ENCODE measurements at places on chromosomes 4 and X.

DNA sequence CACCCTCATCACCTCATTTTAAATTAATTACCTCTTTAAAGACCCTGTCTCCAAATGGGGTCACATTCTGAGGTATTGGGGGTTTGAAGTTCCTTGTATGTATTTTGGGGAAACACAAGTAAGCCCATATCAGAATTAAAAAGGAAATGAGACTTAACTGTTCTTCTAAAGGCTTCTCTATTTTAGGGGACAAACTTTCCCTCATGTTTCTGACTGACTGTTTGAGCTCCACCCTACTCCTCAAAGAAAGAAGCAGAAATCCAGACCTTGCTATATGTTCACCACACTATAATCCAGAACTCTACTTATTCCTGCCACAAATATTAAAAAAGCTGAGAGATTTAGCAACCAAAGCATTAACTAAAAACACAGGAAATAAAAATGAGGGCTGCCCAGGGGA lies 258.8 kb downstream of the ARHGAP24 start:
- DNase-seq = no peak

- DNase-seq = no peak
Observed at GRCh38 chr4:71260544-71260943, 78.3 kb upstream of the SLC4A4 start.

DNA sequence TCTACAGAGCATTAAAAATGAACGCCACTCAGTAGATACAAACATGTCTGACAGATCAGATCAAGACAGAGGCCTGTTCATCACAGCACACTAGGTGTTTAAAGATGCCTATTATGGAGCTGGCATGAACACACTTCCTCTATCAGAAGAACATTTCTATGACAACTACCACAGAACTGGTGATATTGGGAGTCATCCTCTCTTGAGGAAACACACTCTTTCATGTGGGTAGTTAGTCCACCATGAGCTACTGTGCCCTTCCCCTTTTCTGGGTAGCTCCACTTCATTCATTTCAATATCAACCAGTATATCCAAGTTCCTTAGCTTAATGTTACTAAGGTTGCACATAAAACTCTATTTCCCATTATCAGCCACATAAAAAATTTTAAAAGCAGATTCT lies 46.7 kb downstream of the MAOB start:
- no peak for DNase-seq

DNA sequence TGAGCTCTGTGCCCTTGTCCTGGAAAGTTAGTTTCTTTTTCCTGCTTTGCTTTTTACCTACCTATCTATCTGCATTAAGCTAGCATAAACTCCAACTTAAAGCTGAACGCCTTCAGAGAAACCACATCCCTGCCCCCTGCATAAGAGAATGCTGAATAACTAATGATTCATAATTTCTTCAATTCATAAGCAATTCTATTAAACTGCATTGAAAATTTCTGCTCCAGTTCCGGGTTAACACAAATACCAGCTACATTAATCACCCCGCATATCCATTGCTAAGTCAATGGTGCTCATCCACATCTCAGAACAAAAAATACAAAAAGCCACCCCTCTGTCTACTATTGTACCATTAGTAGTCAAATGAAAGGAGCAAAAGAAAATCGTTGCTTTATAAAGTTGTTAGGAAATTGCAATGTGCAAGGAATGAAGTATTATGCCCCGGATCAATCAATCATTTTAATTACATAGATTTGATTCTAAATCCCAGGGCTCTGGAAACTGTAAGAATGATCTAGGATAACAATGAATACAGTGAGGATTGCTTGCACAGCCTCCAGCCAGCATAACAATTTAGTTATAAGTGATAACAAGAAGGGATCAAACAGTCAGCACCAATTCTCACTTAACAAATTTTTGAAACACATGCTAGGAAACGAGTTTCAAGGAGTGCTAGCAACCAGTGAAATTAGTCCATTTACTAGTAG lies 106.8 kb downstream of the ELOVL6 start:
- no peak for DNase-seq

DNA sequence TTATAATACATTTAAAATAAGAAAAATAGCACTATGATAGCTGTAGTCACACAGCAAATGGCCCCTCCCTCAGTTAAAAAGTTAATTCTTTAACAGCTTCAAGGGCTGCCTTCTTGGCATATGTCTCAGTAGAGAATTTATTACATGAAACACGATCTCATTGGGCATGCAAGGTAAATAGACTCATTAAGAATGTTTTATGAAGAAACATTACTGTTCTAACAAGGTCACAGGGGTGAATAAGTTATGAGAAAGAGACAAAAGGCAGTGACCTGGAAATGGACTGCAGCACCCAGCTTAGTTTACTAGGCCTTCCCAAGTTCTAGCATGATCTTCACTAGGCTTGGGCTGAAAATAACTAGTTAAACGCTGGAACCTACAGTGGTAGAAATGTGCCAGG lies 277.7 kb downstream of the NR3C2 start:
- no peak for DNase-seq

DNA sequence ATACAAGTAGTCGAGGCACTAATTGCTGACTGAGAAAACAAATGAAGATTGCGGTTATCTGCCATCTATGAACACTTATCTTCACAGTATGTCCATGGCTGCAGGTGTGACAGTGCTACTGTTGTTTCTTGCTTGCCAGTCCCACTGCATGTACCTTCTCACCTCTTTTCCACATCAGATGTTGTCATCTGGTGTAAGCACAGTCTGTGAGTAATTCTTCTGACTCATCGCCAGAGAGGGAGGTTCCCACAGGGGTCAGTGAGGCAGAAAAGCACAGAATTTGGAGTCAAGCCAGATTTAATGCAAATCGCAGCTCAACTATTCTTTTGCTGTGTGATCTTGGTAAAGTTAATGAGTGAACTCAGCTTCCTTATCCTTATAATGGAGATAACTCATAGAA lies 144.4 kb downstream of the GLRA2 start:
- no peak for DNase-seq

DNA sequence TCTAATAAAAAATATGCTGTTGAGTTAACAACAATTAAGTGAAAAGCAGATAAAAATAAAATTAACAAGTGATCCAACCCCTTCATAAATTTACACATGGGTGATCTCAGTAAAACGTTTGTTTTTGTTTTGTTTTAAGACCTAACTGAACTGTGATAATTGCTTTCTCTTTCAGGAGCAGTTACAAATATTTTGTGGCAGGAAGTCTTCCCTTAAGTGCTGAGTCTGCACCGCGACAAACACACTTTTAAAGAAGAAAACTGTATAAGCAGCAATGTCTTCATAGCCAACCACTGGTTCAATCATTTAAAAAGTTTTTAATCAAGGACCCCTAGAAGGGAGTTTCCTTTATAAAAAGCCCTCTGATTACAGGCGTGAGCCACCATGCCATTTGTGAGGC lies 53.7 kb upstream of the NFKB1 start:
- no peak for DNase-seq

DNA sequence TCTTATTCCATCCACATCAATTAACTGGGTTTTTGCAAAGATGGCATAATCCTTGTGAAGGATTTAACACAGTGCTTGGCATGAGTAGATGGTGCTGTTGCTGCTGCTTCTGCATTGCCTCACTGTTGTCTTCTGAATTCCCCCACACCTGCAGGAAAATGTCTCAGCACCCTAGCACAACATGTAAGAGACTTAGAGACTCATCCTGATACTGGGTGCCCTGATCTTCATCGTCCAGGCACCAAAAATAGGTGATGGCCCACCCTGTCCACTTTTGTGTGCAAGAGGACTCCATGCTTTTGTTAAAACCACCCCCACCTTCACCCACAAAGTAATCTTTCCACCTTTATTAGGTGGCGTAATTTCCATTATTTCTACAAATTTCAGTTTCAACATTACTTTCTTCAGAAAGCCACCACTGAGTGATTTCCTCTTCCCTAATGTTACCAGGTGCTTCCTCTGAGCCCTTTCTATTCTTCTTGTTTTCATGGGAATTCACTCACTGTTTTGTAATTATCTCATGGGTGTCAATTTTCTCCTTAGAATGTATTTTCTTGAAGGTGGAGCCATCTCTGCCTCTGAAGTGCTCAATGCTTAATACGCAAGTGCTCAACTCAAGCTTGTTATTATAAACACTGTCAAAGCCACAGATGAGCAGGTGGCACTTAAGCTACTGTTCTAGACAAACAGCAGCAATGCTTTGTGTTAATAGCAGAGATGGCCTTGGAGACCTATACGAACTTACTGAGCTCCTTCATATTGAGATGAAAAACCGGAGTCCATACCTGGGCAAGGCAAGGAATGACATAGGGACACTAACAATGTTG lies 89.5 kb downstream of the HS3ST1 start:
- no peak for DNase-seq

DNA sequence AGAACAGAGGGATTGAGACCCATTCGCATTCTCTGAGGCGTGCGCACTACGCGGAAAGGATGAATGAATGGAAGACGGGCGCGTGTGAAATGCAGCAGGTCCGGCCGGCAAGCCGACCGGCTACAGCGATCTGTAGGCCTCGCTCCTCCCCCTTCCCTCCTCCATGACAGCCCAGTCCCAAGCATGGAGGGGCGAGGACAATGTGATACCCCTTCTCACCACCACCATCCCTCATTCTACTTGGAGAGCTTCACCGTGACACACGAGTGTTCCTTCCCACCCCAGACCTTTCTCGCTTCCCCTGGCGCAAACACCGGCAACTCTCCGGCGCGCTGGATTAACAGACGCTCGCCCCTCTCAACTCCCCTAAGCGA lies 815 bp downstream of the EIF4E start:
- DNase-seq = peak; percentile 27

- no peak for DNase-seq
Observed at GRCh38 chr4:145815027-145815612, 123.5 kb downstream of the ZNF827 start.
